ENCODE measurements at places on chromosomes 4 and X.

DNA sequence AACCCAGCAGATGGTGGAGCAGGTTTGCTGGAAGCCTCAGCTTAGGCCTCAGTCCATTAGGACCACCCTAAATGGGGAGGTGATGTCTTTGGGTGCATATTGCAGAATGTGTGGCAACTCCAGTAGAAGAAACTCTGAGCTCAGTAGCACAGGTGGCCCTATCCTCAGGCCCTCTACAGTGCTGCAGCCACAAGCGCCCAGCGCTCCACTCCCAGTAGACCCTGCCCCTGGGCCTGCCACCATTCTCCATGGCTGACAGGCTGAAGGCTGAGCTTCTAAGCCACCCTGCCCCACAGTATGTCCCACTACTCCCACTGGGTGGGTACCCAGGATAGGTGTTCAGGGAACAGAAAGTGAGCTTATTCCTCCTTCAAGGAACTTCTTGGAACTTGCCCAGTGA, 162.8 kb upstream of the MAMLD1 start:
- no peak for DNase-seq

DNA sequence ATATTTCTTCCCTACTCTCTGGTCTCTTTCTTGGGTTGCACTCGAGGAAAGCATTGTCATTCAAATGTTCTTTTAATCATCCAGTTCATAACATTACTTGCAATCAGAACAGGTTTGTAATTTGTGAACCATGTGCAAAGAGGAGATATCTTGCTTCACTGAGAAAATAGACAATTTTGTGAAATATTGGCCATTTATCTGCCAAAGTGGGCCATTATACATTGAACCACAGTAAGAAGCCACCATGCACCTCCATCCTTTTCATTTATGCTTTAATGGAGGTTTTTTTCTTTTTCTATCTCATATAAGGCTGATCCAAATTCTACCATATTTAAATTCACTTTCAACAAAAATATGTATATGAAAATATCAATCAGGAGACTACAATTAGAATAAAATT, 335.3 kb upstream of the AADAT start:
- no peak for DNase-seq

GRCh38 chrX:153819384-153820040, 10.8 kb downstream of the PDZD4 start:
- DNase-seq = no peak

- DNase-seq = no peak
These were observed 7.0 kb downstream of the MXD4 start for GRCh38 chr4:2254665-2255500.

DNA sequence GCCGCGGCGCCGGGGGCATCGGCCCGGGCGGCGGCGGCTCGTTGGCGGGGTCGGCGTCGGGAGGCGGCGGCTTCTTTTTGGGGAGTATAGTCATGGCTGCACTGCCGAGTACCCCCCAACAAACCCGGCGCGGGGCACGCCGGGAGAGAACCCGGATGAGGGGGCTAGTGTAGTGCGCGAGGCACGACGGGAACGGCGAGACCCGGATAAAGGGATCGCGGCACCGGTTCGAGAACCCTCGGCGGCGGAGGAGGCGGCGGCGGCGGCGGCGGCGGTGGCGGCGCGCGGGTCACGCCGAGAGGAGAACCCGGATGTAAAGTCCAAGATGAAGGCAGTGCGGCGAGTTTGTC, at the start of gene OTUD5:
TSS of gene OTUD5 (minus strand) at position 131 of the 350 bp plus-strand sequence. CDS start at position 94, 37 bp downstream.
- peak; percentile 22 for DNase-seq

GRCh38 chr4:44554768-44555167, 96.7 kb downstream of the YIPF7 start:
- no peak for DNase-seq

- no peak for DNase-seq
These were observed 124.2 kb downstream of the C4orf51 start for GRCh38 chr4:145804116-145804515.

DNA sequence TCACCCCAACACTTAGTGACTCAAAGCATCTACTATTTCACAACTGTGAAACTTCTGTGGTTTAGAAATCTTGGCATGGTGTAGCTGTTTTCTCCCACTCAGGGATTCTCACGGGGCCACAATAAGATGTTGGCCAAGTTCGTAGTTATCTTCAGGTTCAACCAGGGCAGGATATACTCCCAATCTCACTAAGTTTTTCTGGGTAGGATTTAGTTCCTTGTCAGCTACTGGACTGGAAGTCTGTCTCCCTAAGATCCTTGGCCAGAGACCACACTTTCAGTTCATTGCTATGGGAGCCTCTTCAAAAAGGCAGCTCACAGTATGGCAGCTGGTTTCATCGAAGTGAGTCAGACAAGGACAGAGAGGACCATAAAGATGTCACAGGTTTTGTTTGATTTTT, 111.7 kb upstream of the PDHA2 start:
- no peak for DNase-seq

GRCh38 chrX:108044554-108045256, at the start of gene VSIG1:
VSIG1 (plus strand) TSS chrX:108045065; CDS start chrX:108045131, 66 bp downstream.
- no peak for DNase-seq
